CD4-positive, alpha-beta T cell treated with Interleukin-6 for 4 hours (primary cell): ENCODE measurements at places on chromosomes 12 and 14.

DNA sequence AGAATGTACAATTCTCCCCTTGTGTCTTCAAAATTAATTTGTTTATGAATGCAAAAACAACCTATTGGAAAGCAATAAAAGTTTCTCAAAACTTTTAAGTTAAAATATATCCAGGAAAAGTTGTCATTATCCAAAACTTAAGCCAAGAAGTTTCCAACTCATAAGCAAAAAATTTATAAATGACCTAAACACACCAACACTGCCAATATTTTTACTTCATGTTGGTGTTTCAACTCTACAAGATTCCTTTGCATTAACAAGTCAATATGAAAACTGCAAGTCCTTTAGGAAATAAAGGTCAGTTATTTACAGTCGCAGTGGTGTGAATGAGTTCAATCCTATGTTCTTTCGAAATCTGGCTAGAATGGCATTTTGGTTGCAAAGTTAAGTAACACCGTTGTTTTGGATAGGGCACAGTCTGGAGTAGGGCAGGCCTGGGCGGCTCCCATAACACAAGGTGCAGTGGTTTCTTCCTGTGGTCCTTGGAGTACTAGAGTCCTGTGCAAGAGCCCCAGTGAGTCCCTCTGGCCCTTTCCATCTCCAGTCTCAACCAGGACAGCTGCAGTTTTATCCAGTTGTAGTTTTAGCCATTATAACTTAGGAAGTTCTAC is 151.4 kb downstream of the MED13L start:
- DNase-seq = no peak

DNA sequence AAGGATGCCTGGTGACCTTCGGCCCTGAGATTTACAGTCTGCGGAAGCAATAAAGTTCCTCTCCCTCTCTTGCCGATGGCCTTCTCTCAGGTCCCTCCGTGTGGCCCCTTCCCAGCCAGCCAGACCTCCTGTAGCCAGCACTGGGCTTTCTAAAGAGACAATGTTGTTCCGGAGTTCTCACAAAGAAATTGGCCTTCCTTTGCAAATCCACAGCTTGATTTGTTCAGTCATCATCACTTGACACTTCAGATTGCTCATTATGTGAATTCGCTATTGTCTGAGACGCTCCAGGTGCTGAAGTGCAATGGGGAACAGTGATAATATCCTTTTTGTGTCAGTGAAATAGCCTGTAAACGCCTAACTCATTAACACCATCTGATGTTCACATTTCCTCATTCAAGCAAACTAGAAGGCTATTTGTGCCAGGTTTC is 43.7 kb upstream of the GPHB5 start:
- no peak for DNase-seq

DNA sequence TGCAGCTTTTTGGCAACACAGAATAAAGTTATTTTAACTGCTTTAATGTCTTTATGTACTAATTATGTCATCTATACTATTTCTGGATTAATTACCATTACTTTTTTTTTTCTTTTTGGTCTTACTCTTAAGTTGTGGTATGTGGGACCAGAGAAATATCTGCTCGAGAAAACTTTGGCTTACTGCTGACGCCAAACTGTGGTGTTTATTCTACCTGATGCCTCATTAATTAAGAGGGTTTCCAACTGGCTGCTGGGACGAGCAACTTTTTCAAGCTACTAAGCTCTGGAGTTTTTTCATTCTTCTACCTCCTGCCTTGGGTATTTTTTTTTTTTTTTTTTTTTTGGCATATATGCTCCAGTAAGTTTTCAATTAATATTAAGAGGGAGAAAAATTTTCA is 1257.5 kb downstream of the FSCB start:
- DNase-seq = no peak

GRCh38 chr14:99679543-99679942 is 4.6 kb upstream of the CYP46A1 start:
- no peak for DNase-seq

DNA sequence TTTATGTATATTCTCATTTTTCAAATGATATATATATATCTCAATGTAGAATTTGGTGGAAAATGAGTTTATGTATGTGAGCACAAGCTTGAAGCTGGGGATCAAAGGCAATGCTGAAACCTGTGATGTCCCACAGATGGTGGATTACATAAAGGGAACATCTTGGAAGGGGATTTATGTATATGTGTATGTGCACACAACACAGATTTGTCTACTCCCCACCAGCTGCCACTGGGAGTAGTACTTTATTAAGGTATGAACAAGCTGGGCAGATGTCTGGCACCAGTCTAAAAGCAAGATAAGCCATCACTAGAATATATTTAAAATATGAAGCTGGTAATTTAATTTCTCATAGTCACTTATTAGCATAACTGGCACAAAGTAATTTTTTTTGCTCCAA is 895.6 kb downstream of the SLC6A15 start:
- no peak for DNase-seq

GRCh38 chr14:102822311-102822863 is 45.1 kb downstream of the TRAF3 start:
- no peak for DNase-seq

DNA sequence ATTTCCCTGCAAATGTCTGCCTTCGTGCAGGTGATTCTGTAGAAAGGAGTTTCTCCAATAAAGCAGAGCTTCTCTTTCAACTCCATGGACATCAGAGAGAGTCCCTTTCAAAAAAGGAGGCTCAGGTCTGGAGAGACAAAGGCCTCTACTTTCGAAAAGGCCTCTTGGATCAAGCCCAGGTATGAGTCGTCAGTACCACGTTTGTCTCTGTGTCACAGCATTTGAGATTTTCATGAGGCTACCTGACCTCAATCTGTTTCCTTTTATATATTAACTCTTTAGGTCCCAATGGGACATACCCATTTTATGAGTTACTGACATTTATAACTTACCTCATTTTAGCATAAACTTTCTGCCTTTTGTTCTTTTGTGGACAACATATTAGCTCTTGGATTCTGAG is 290.8 kb downstream of the RPAP3 start:
- DNase-seq = no peak

GRCh38 chr12:6383572-6384498 is at the start of gene LTBR:
TSS of gene LTBR (plus strand) at chr12:6384162. CDS start at chr12:6384359, 197 bp downstream.
- DNase-seq = peak; percentile 24

DNA sequence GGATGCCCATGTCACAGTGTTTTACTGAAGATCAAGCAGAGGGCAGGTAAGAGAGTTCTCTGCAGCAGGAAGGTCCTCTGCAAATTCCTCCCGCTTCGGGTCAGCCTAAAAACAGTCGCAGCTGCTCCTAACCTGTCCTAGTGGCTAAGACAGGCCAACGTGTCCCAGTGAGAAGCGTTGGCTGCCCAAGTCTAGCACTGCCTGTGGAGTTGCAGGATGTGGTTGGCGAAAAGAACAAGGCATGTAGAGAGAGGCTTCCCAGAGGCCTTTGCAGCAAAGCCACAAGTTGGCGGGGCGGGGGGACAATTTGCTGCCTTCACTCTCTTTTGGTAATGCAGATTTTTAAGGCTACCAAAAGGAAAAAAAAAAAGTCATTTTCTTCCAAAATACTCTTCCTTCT is 340.1 kb downstream of the BCL11B start:
- peak; percentile 87 for DNase-seq

DNA sequence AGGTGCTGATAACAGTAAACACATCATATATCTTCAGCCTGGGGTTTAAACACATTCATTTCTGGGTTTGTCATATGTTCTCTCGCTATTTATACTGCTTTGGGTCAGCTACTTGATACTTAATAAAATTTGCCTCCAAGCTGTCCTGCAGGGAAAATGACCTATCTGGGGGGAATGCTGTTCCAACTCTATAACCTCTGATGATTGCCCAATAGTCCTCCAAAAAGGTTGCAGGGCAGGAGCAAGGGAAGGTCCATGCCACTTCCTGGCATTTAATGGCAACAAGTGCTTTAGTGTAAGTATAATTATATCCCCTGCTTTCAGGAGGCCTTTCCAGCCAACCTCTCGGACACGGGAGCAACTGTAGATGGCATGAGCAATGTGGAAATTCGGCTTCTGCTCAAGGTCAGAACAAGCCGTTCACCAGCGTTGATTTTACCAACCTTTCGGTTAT is 198.0 kb upstream of the EEA1 start:
- DNase-seq = no peak

- DNase-seq = no peak
Observed at GRCh38 chr12:10069099-10069498, 29.7 kb downstream of the CLEC1A start.

DNA sequence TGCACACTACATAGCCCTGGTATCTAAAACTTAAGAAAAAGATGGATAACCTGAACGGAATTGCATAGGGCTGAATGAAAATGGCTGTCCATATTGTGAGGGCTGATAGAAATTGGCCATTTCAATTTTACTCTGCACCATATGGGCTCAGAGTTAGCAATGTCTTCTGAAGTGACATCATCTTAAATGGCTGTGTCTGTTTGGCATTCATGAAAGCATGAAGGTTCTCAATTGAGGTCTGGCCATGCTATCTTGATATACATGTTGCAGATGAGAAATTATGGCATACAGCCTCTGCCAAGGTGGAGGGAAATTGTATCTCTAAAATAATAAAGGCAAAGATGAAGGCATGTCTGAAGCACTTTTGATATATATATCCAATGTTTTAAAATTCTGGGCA is 226.0 kb upstream of the PDE3A start:
- DNase-seq = no peak

GRCh38 chr12:26938701-26939062 is 412 bp downstream of the FGFR1OP2 start:
- peak; percentile 36 for DNase-seq

GRCh38 chr12:127729381-127729780 is 537.6 kb upstream of the TMEM132C start:
- no peak for DNase-seq

DNA sequence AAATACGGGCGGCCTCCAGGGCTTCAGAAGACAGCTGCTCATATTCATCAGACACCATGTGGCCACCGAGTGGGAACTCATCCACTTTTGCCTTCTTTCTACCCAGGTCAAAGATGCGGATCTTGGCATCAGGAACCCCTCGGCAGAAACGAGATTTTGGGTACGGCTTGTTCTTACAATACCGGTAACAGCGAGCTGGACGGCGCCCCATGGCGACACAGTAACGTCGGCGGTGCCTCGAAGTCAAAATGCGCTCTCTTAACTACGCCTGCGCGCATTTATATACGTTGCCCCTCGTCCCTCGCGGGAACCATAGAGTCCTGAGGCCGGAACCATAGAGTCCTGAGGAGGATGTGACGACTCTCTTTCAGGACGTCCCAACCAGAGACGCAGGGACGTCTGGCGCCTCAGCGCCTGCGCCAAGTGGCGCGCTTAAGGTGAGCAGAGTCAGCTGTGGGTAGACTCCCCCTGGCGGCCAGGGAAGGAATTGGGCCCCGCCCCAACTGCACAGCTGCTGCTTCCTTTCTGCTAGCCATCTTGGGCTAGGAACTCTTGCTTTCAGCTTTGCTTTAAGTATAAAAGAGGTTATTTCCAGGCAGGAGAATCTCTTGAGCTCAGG is at the start of gene RPL10L:
Gene RPL10L, minus strand, starts transcription at position 256 of the 619 bp plus-strand sequence. Its CDS starts 45 bp downstream, at position 211.
- DNase-seq = no peak

GRCh38 chr12:2011643-2012607 is 7.7 kb upstream of the DCP1B start:
- no peak for DNase-seq

DNA sequence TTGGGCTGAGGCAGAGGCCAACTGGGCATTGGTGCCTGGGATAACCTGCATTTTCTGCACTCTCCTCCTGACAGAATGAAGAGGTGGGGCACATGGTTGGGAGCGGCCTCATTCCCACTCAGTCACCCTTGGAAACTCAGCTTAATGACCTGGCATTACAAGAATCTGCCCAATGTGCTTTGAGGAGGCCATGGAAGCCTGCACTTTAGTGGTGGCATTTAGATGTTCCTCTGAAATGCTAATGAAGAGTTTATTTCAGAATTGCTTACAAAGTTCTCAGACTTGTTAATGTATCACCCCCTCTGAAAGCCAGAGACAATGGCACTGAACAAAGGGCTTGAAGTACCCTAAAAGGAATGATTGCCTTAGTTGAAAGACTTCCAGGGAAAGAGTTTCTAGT is 71.4 kb upstream of the PARP11 start:
- no peak for DNase-seq

GRCh38 chr12:2403221-2403976 is 350.6 kb downstream of the CACNA1C start:
- no peak for DNase-seq

DNA sequence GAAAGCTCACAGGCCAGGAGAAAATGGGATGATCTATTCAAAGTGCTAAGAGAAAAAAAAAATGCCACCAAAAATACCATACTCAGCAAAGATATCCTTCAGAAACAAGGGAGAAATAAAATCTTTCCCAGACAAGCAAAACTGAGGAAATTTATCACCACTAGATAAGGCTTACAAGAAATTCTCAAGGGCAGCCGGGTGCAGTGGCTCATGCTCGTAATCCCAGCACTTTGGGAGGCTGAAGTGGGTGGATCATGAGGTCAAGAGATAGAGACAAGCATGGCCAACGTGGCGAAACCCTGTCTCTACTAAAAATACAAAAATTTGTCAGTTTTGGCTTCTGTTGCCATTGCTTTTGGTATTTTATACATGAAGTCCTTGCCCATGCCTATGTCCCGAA is 48.2 kb downstream of the CRY1 start:
- DNase-seq = no peak

GRCh38 chr12:26455936-26456574 is 260.7 kb downstream of the SSPN start:
- no peak for DNase-seq

GRCh38 chr12:87930627-87931026 is 98.6 kb downstream of the C12orf50 start:
- no peak for DNase-seq

DNA sequence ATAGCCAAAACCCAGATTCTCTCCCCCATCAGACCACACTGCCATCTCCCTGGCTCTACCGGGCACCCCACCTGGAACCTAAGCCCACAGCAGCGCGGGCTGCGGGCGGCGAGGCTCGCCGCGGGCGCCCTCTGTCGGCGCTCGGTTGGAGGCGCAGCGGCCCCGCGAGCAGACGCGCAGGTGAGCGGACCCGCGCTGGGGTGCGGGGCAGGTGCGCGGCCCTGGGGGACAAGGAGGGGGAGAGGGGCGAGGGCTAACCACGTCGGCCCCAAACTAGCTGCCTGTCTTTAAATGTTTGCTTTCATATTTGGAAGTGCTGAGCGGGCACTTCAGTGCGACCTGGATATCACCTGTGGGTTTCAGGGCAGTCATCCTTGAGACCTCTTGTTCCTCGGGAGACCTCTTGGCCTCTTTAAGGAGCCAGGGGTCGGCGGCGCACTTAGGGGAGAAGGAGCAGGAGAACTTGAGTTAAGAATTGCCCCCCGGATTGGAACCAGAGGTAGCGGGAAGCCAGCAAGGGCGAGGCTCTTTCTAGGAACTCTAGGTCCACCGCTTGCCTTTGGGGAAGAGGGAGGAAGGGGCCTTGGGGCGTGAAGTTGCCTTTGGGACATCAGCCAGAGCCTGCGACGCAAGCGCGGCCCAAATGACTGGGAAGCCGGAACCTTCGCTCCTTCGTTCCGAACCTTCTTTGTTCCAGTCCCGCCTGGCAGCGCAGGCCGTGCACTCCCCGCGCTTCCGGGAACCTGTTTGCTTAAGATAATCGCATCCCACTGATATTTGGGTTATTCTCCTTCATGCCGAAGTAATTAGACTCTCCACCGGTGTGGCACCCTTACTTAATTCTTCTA is 78.7 kb downstream of the NEDD1 start:
- DNase-seq = peak; percentile 39
